Stimulated activated CD4-positive, alpha-beta T cell treated with anti-CD3 and anti-CD28 coated beads, Interleukin-1b, Interleukin-23, amount 100 ng/mL, for 4 hours (primary cell): ENCODE measurements at places on chromosomes 11 and 22.

DNA sequence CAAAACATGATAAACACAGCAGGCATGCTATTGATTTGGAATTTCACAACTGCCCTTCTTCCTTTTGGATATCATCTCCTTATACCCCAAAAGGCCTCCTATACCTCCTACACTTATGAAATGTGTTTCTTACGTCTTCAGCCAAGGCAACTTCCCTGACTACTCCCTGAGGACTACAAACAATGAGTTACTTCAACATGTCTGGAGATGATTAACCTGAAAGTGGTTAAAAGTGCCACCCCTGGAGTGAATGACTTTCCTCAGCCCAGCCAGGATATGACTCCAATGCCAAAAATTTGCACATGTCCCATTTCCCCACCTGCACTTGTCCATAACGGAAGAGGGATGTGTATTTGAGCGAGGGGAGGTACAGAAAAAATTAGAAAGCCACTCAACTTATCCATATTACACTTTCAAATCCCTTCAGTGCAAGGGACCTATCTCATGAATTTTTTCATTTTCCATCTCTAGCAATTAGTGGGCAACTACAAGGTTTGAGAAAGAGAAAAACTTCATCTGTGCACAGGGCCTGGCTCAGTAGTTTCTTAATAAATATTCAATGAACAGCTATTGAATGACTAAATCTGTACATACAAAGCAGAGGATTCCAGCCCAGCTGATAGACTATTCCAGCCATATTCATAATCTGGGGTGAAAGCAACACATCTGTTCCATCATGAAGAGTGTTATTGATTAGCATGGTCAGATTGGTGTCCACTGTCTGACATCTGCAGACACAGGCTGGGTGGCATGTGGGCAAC lies 36.8 kb downstream of the KIRREL3 start:
- DNase-seq: no peak

DNA sequence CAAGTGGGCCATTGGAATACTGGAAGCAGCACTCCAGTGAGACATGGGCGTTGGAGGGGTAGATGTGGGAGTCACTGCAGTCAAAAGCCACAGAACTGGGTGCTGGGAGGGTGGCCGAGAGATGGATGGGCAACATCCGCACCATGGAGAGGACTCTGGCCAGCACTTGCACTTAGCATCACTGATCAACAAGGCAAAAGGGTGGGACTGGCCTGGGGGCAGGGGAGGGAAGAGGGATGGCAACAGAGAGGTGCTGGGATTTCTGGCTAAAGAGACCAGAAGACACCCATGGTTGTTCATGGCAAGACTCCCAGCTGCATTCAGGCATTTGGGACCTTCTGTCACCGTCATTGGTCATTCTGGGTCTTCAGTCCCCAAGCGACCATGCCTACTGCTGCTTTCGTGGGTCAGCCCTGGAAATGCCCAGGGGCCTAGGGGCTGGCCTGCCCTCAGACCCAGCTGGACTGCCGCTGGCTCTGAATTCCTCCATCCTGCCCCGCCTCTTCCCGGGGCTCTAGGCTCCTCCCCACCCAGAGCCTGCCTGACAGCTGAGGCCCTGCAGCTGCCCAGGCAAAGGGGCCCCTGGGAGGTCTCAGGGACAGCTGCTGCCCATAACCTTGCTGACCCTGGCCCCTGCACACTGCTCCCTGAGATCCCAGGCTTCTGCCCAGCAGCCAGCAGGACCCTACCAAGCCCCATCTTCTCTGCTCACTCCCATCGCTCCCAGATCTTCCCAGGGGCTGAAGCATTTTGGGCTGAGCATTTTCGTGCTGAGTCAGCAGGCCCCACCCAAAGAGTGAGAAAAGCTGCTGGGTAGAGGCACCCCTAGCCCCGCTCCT lies 13.0 kb upstream of the CDC42EP2 start:
- no peak for DNase-seq

DNA sequence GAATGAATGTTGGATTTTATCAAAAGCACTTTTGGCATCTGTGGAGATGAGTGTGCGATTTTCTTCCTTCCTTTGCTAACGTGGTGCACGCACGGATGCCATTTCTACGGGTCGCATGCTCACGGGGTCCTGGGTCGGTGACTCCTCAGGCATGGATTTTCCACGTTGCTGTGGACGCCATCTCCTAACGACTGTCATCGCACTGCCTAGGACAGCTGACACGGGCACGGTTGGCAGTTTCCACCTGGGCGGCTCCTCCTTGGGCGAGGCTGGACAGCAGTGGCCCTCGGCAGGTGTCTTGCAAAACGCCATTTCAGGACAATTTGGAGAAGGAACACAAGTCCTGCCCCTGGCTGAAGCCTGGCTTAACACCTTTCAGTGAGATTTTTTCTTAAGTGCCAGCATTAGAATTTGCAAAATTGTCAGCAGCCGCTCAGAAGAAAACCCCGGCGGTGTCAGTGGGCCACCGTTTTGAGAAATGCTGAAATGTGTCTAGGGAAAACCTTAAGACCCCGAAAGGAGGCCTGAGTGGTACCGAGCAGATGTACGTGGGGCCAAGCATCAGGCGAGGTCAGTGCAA lies 34.7 kb upstream of the TOLLIP start:
- no peak for DNase-seq

DNA sequence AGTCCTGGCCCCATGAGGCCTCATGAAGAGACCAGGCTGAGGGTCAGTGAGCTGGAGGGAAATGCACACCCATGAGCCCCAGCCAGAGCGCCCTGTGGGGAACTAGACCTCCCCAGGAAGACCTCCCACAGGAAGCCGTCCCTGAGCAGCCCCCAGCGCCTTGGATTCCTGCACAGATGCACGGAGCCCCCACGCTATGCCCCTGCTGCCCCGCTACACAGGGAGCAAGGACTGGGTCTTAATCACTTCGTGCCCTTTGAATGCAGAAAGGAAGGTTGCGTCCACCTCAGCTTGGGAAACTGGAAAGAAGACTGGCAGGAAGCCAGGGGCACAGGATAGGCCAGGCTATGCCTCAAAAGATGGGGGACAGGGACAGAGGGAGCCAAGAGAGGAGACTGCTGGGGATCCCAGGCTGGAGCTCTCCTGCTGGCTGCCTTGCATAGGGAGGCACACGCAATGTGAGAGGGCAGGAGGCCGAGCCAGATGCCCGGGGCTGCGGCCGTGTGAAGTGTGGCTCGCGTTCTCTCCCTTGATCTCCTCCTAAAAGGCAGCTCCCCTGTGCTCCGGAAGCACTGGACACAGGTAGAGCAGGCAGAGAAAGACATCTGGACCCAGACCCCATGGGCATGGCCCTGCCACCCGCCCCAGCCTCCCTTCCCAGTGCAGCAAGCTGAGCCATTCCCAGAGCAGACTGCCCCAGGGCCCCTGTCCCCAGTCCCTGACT lies 32.8 kb downstream of the MACROD1 start:
- DNase-seq: no peak

DNA sequence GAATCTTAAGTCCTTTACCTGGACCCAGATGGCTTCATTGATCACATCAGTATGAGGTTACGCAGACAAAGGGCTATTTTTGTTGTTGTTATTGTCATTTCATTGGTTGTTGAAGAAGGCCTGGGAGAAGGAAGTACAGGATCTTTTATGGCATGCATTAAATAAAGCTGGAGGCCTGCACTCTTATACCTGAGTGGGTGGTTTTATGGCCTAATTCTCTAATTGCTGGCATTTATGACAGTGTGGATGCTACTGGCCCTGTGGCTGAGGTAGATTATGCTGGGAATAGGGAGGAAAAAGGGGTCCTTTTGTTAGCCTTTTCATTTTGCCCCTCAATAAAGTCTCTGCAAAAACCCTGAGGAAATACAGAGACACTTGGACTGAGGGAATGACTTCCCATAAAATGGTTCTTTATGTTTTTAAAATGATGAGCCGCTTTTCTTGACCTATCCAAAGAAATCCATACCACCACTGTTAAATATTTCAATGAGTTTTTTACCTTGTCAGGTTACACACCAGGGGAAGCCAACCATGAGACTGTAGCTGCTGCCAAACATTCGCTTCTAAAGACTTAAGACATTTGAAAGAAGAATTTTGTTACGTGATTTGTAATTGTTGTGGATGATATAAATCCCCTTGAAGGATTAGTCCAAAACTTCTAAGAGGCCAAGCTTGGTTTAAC lies 6.8 kb downstream of the KMT2A start:
- DNase-seq: no peak

DNA sequence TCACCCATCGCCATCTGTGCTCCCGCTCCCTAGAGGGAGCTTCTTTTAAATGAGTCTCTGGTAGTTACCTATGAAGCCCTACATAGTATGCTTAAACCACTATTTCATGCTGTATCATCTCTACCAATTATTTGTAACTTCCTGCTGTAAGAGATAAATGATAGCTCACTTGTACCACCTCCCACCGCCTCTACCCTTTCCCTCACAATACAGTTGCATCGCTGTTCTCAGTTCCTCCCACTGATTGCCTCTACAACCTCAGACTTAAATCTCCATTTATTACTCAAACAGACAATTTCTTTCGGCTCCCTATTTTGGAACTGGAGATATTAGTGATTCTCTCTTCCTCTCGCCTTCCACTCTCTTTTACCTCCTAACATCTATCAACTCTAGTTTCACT lies 222.9 kb upstream of the ZC3H12C start:
- DNase-seq: no peak

DNA sequence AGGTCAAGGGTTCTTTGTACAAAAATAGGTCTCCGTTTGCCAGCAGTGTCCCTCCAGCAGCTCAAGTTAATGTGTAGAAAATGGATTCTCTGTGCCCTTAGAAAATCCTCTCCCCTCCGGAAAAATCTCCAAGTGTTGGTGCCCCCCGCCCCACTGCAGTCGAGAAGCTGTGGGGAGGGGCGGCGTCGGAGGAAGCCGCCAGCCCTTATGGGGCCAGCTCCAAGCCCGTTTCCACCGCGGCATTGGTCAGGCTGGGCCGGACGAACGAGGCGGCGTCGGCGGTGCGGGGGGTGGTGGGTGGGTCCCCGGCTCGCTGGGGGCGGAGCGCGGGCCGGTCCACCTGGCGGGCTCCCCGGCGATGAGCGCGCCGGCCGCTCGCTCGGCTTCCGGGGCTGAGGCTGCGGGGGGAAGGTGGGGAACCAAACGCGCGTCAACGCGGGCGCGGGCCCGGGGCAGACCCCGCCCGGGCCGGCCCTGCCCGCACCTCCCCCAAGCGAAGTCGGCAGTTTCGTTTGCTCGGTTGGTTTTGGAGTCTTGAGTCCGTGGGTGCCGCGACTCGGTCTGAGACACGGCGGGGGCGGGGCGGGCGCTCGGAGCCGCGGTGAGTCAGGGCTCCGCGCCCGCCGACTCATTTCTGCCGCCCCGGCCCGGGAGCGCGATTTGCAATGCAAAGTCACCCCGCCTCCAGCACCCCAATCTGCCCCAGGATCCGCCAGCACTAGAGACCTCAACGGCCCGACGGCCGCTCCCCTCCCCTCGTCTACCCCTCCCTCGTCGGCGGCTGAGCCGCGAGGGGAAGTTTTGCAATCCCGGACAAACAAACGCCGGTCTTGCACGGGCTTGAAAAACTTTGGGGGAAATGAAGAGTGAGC lies 1.4 kb downstream of the ASCL2 start:
- peak; percentile 83 for DNase-seq

DNA sequence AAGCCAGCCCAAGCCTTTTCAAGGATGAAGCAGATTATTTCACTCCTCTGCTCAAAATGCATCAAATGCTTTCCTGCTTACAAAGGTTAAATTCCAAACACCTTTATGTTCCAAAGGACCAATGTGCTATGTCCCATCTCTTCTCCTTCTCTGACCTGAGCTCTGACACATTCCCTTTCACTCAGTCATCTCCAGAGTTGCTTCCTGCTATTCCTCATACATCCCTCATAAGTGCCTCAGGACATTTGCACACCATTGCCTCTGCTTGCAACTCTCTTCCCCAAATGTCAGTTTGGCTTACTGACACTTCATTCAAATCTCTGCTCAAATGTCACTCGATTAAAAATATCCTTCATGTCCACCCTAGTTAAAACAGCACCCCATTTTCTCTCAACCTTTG lies 53.3 kb upstream of the BMAL1 start:
- no peak for DNase-seq

- DNase-seq: no peak
These were observed 43.8 kb upstream of the IGLL5 start for GRCh38 chr22:22843848-22844247.

DNA sequence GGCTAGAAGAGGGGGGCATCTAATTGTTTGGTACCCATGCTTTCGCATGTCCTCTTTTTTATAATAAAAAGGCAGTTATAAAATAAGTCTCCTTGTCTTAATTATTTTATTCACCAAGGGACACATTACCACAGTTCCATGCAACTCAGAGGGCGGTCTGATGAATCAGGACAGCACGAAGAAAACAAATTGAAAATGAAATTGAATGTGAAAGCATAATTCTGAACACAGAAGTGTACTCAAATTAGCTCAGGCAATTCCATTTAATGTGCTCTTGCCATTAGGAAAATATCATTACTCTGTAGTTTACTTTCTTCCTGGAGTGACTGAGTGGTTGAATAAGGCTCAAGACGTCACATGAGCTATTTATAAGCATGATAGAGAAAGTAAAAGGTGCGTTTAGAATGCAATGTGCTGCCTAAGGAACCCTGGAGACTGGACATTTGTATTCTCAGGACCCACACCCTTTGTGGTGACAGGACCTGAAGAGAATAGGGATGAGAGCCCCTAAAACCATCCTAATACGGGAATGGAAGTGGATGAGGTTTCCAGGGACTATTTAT lies 59.6 kb downstream of the MTNR1B start:
- no peak for DNase-seq

GRCh38 chr11:91133361-91133760 lies 910.5 kb upstream of the CHORDC1 start:
- DNase-seq: no peak

- DNase-seq: no peak
These were observed 17.5 kb upstream of the TMPRSS4 start for GRCh38 chr11:118059246-118059940.
